ENCODE measurements at places on chromosomes 5 and 9.

- no peak for DNase-seq
Observed at GRCh38 chr5:171965745-171966144, 40.7 kb downstream of the FBXW11 start.

- DNase-seq = no peak
Observed at GRCh38 chr9:82334286-82334685, 345.7 kb downstream of the SPATA31D1 start.

DNA sequence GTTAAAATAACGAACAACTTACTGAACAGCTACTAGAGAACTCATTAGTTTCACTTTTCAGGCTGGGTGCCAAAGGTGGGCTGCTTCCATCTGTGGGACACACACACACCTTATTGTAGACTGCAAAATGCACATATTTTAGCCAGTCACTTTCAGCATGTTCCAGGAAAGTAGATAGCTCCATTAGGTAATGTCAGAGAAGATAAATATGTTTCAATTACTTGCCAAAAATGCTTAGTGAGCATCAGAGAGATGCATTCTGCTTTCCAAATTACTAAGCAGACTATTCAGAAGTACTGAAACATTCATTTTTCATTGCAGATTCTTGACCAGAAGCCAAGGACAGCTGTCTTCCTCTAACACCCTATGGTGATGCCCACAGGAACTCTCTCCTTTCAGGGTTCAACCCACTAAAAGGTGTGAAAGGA is 56.2 kb upstream of the APC start:
- DNase-seq = no peak

DNA sequence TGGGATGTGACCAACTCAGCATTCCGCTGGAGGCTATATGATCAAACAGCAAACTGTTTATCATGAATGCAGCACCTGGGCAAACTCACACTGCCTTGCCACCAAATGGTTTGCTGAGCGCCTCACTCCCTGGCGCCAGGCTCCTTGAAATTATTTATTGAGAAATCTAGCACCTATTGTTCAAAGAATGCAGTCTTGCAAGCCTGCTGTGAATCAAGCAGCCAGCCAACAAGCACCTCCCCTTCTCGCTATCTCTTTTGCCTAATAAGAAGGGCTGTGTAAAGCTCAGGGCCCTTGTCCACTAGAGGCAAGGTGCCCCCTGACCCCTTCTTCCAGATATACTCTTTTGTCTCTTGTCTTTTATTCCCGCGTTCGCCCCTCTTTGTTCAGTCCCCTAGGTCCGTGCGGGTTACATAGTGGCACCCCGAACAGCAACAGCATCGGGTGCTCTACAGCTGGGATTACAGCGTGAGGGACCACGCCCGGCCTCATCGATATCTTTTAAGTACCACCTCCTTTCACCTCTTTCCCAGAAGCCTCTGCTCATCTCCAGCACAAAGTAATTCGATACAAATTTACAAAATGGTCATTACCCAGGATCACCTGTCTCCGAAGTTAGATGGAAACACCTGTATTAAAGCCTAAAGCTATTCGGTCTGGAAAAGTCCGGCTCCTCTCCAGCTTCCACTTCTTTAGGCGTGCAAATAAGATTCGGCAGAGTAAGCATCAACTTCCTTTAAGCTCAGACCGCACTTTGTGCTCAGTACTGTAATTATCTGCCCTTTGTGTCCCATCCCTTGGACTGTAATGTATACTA is 896 bp downstream of the RIGI start:
- no peak for DNase-seq

GRCh38 chr5:5765066-5765850 is 342.8 kb downstream of the ICE1 start:
- DNase-seq = no peak

- DNase-seq = no peak
Observed at GRCh38 chr5:53071738-53072137, 37.8 kb downstream of the MOCS2 start.

DNA sequence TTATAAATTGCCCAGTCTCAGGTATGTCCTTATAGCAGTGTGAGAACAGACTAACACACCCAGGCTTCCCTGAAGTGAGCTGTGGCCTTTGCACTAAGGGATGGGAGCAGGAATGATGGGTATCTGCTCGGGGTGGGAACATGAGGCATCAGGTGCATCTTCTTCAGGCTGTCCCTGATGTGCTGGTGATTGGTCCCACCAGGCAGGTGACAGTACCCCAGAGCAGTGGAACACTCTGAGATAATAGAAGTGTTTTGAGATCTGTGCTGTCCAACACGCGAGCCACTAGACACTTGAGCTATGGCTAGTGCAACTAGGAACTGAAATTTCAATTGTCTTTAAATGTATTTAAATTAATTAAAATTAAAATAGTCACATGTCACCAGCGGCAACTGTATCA is 12.8 kb upstream of the MED10 start:
- DNase-seq = no peak

DNA sequence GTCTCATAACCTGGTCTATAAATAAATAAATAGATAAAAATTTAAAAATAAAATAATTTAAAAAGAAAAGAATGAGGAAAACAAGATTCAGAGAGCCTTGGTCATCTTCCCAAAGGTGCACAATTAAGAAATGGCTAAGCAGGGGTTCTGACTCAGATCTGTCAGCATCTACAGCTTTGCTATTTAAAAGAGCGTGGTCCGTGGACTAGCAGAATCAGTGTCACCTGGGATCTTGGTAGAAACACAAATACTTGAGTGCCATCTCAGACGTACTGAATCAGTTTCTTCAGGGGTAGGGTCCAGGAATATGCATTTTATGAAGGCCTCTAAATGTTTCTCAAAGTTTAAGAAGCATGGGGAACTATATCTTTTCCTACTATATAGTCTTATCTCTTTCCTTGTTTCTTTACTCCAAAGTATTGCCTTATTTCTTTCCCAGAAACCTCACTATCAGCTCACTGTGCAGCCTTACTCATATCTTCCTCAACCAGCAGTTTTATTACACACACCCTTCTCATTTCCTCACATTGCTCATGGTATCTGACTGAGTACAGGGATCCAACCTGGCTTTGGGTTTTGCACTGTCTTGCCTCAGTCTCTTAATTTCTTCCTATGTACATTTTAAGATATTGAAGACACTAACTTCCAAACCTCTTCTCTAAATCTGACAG is 58.6 kb downstream of the TMC1 start:
- DNase-seq = no peak

DNA sequence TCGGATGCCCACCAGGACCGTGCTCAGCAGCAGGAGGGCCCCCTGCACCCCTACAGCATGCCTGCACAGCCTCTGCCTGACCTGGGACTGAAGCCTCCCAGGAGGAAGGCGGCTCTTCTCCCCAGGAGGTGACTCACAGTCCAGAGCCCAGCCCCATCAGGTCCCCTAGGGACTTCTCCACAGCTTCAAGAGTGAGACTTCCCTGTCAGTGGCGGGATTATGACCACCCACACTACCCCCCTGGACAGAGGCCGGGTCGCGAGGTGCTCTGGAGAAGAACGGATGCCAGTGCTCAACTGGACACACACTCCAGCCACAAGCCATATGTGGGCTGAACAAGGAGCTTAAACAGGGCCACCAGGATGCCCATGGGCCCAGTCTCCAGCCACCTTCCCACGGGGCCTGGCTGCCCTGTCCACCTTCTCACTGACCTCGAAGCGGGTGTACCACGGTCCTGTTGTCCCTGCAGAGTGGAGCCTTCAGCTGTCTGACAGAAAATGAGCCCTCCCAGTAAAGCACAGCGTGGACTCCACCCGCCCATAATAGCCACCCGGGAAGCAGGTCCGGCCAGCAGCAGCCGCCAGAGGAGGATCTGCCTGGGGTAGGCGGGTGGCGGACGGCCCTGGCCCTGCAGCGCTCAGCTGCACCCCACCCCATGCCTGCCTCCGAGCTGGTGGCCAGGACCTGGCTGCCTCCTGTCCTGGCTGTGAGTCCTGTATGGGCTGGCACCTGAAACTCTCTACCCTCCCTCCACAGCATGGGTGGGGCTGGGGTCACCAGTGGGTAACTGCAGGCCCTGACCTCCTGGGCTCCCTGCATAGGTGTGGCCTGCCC is 54.7 kb downstream of the SEMA4D start:
- no peak for DNase-seq

DNA sequence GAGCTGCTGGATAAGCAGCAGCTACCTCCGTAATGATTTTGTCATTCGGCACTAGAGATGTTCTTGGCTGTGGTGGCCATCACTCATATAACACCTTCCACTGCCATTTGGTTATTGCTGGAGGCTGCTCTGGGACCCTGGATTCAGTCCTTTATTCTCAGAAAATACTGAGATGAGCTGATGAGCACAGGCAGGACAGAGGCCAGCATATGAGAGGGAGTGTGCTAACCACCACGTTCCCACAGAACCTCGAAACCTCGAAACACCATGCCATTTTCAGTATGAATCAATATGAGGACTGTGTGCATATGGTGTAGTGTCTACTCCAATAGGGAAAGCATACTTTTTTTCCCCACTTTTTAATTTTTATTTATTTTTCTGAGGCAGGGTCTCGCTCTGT is 56.6 kb downstream of the ADAM19 start:
- DNase-seq = no peak

GRCh38 chr9:95131023-95131943 is 186.2 kb downstream of the FANCC start:
- peak; percentile 4 for DNase-seq

- DNase-seq = no peak
Observed at GRCh38 chr9:93061791-93062763, 3.6 kb downstream of the SUSD3 start.

- no peak for DNase-seq
Observed at GRCh38 chr5:137035480-137035878, 463.6 kb downstream of the SPOCK1 start.

- DNase-seq = no peak
Observed at GRCh38 chr5:176132471-176133288, 105.5 kb upstream of the SIMC1 start.

DNA sequence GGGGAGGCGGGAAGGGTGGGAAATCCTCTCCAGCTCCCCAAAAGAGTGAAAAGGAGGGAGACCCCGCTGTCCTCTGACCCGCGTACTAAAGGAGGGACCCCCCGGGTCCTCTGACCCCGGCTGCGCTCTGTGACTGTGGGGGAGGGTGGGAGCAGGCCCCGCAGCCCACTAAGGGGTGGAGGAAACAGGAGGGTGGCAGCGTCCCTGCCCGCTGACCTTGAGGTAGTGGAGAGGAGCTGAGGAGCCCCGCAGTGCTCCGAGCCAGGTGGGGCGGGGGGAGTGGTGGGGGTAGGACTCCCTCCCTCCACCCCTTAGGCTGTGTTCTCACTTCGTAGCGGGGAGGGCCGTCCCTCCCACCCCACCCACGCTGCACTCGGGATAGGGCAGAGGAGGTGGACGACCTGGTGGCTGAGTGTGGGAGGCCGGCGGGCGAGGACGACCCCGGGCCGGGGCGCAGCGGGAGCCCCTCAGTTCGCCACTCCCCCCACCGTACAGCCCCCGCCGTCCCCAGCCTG is 449 bp upstream of the ADCY2 start:
- DNase-seq = no peak

- DNase-seq = no peak
Observed at GRCh38 chr9:114389612-114390368, 2.0 kb upstream of the AKNA start.

- no peak for DNase-seq
Observed at GRCh38 chr5:177507165-177507564, 2.5 kb downstream of the DOK3 start.

DNA sequence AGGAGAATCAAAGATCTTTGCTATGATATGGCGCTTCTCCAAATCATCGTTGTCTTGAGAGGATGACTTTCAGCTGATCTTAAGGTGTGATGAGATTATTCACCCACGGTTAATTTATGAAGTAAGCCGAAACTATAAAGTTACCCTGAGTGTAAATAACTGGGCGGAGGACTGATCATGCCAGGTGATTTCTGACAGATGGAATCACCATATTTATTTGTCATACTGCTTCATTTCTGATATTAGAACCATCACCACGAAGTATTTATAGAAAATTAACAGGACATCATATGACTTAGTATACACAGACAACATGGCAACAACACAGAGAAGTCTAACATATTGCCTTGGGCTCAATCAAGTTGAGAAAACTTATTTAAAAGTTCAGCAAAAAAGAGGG is 601.9 kb downstream of the RAB3C start:
- DNase-seq = no peak

GRCh38 chr5:82023644-82024043 is 51.8 kb downstream of the ATG10 start:
- DNase-seq = no peak

- no peak for DNase-seq
Observed at GRCh38 chr5:34717426-34718327, 61.5 kb downstream of the RAI14 start.

DNA sequence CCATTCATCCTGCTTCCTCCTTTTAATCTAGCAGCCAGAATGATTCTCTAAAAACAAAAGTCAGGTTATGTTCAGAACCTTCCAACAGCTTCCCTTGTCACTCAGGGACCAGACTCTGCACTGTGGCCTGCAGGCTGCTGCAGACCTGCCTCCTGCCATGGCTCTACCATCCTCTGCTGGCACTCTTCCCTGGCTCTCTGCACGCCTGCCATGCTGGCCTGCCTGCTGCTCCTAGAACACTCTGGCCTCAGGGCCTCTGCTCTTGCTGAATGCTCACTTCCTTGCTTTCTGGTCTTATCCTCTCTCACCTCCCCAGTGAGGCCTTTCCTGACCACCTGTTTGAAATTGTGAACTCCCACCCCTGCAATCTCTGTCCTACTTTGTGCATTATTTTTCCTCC is 149.4 kb downstream of the CD180 start:
- DNase-seq = no peak

DNA sequence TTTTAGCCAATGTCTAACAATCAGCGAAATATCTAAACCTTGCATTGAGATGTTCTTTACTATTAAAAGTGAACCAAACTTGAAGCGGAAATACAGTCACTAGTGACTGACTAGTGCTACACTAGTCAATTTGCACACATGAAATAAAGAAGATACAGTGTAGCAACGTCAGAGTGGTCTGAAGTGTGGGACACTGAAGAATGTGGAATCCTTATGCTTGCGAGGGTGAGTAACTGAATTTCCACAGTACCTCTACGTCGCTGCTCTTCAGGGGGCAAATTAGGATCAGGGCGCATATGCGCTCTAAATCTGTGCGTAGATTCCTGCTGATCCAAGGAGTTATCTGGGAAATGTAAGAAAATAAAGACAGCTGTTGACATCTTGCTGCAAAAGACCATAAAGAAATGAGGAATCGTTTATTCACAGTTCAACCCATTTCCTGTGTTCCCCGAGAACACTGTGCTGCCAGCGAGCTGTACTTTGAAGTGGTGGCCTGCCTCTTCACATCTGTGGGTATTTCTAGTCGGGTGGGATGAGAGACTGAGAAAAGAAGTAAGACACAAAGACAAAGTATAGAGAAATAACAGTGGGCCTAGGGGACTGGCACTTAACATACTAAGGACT is 39.8 kb upstream of the FLT4 start:
- DNase-seq = peak; percentile 11

DNA sequence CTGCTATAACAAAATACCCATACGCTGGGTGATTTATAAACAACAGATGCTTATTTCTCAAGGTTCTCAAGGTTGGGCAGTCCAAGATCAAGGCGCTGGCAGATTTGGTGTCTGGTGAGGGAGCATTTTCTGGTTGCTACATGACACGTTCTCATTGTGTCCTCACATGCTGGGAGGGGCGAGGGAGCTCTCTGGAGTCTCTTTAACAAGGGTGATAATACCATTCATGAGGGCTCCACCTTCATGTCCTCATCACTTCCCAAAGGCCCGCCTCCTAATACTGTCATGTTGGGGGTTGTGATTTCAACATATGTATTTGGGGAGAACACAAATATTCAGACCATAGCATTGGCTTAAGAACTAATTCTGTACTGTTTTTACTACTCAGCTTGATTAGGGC is 4.6 kb downstream of the CFAP90 start:
- no peak for DNase-seq

Measured in activated T-helper 1 cell treated with Interleukin-2 at 50 U/mL for 16 hours (primary cell).